ENCODE measurements at places on chromosomes 3 and 15.

DNA sequence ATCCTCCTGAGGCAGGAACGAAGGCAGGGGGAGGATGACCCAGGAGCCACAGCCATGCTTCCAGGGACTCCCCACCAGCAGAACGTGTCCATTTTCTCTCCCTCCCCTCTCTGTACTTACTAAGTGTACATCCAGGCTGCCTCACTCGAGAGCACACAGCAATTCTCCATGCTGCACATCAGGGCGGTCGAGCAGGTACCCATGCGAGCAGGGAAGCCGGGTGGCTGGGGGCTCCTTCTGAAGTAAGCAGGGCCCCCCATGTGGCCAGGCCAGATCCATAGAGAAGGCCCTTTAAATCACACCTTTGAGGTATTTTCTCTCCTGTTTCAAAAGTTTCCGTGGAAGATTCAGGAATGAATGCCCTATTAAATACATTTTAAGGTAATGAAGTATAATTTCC lies 41.2 kb upstream of the SLC6A11 start:
- no peak for DNase-seq

- DNase-seq = no peak
These were observed 10.0 kb downstream of the EIF2B5 start for GRCh38 chr3:184145111-184145524.

DNA sequence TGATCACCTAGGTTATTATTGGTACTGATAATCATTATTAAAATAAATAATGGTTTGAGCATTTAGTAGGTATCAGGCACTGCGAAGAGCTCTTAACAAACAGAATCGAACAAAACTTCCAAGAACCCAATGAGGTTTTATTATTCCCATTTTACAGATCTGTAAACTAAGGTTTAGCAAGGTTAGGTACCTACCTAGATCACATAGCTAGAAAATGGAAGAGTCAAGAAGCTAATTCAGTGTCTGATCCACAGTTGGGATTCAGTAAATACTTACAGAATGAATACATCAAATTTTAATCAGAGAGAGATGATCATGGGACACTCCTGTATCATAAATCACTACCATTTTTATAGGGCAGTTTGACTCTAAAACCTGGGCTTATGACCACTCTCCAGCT lies 15.5 kb downstream of the GJD2 start:
- DNase-seq = no peak

DNA sequence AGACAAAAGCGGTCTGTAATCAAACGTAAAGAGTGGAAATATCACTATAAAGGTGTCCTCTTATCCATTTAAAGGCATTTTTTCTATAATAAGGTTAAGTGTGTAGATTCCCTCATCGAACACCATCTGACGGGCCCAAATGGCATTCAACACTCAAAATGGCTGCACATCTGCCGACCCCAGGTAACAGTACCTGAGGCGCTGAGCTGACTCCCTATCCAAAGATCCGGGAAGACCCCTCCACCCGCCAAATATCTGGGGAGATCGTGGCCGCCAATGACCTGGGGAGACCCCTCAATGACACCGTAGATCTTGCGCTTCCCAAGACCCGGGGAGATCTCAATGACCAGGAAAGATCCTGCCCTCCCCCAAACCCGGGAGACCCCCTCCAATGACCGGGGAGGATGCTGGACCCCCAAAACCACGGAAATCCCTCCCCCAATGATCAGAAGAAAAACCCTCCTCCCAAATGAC lies 476 bp downstream of the IP6K2 start:
- DNase-seq = no peak

DNA sequence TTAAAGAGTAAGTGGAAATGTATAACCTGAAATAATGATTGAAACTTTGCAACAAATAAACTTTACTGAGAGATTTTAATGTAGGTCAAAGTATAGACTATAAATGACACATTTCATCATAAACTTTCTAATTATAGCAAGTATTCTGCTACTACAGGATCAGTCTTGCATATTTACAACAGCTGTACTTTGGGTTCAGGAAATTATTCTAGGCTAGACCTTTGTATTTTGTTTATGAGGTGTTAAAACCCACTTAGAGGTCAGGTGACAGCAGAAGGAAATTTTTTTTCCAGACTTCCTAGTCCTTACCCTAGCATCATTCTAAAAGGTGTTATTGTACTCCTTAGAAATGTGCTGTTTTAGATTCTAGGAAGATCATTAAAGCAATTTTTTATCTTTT lies 2.3 kb downstream of the RNF7 start:
- DNase-seq = no peak

DNA sequence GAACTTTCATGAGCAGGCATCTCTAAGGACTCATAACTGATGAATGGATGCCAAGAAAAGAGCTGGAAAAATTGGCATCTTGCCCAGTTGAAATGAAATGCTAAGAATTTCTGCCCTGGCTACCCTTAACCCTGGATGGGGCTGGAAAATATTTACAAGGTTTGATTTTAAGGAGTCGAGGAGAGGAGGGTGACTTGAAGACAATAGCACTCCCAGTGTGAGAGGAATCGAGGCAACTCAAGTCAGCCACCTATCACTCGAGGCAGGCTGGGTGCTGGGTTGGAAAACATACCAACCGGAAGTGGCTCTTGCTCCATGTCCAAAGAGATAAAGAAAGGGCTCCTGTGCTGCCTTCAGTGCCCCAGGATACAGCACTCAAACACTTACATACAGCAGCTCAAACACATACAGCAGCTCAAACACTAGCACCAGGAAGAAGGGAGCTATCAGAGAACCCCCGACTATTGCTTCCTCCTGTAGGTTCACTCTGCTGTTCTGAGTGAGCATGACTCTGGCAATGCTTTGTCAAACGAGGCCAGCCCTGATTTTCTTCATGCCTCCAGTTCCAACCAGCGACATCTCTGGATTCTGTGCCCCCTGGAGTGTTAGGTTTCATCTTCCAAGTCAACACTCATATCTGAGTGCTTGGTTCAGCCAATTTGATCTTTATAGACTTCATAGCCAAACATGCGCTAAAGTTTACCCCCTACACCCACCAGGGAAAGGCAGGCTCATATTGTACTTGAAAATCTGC lies 4.9 kb downstream of the PRICKLE2 start:
- no peak for DNase-seq

- no peak for DNase-seq
These were observed 281.3 kb downstream of the FGF12 start for GRCh38 chr3:192445770-192446644.

GRCh38 chr15:58980351-58980939 lies 7.0 kb upstream of the RNF111 start:
- DNase-seq = no peak

- DNase-seq = no peak
These were observed 71.5 kb downstream of the CERS3 start for GRCh38 chr15:100457201-100457600.

DNA sequence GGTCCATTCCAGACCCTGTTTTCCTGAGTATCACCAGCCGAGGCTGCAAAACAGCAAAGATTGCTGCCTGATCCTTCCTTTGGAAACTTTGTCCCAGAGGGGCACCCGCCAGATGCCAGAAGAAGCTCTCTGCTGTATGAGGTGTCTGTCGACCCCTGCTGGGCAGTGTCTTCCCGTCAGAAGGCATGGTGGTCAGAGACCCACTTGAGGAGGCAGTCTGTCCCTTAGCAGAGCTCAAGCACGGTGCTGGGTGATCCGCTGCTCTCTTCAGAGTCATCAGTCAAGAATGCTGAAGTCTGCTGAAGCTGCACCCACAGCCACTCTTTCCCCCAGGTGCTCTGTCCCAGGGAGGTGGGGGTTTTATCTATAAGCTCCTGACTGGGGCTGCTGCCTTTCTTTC lies 1121.2 kb downstream of the NSUN3 start:
- no peak for DNase-seq

DNA sequence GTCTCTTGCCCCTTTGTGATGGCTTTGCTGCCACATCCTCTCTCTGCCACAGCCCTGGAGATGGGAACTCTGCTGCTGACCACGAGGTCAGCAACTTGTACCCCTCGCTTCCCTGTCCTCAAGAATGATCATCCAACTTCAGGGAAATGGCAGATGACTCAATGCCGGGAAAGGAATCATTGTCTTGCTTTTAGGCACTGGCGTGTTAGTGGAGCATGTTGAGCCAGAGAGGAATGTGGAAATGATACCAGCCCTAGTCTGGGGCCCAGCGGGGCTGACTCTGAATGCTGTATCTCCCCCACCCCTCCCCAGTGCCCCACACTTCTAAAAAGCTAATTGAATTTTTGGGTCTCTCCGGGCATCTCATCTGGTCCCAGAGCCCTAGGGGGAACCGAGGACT lies 184.9 kb upstream of the BHLHE40 start:
- no peak for DNase-seq

DNA sequence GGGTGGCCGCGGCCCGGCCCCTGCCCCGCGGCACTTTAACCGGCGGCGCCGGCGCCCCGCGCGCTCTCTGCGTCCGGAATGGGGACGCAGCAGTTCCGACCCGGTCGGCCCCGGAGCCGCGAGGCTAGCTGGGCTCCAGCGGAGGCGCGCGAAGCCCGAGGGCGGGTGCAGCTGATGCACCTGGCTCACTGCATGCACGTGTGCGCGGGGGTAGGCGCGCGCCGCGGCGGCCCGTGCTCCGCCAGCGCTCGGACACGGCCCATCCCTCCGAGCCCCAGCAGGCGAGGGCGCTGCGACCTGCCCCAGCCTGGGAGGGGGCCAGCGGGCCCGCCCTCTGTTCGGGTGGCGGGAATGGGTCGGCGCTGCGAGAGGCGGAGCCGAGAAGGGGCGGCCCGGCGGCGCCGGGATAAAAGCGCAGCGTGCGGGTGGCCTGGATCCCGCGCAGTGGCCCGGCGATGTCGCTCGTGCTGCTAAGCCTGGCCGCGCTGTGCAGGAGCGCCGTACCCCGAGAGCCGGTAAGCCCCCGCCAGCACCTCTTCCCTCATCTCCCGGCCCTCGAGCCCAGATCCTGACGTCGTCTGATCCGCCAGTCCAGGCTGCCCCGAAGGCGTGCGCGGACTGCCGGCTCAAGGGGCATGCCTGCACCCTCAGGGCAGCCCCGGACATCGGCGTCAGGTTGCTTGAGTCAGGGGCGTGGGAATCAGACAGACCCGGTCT lies at the start of the genes CHDH and IL17RB:
TSS of gene CHDH (minus strand) at position 286 of the 717 bp plus-strand sequence. CDS start 22,411 bp downstream, outside the sequence.
TSS of gene IL17RB (plus strand) at position 435 of the 717 bp plus-strand sequence. CDS start at position 456, 21 bp downstream.
- DNase-seq = no peak
